ENCODE measurements at places on chromosomes 4 and X. TPM values are rescaled to one million over a fixed set of nuclear protein-coding genes. Genes with fewer than 3 reads are reported as not detected.
A peak's percentile ranks its signal among the peaks of the same experiment; 100 is the strongest.

The AWAT1 gene
- polyA plus RNA-seq = not detected

The NDP gene
- polyA plus RNA-seq = not detected

The TBX22 gene
- 0.03 TPM for polyA plus RNA-seq

The MGAT4D gene
- polyA plus RNA-seq = not detected

DNA sequence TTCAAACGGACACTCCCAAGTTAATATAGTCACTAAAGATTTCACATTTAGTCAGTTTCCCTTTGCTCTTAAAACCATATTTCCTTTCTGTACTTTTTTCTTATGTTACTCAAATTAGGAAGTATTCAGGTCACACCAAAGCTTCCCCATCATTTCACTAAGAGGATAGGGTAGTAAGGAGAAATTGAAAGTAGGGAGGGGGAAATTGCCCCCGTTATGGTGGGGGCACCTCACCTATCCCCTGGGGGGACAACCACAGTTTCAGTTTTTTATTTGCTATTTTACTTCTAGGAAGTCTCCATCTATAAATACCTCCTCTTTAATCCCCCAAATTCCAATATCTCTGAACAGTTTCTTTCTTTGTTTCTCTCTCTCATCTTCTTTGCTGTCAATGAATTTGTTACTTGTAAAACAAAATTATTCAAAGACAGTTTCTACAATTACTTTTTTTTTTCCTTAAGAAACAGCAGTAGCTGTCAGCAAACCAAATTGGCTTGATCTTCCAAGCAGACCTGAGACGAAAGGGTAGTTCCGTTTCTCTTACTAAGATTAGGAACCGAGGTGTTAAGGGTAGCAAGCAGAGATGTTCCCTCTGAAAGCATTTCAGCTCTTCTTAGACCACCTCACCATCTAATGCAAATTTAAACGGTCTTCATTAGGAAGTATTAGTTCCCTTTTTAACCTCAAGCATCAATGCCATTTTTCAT lies 160.2 kb upstream of the KLF3 start:
- no peak for DNase-seq

DNA sequence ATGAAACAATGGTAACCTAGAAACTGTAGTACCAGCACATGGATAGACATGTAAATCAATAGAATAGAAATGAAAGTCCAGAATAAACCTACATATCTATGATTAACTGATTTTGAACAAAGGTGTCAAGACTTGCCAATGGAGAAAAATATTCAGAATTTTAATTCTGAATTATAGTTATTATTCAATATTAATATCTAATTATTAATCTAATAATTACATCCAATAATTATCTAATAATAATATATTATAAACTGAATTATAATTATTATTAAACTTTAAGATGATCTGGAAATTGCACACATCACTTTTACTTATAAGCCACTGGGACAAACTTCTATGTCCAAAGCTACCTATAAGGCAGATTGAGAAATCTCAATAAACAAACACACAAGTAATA lies 1365.2 kb upstream of the ADGRL3 start:
- DNase-seq = no peak

- DNase-seq = no peak
These were observed 383.0 kb upstream of the GALNT7 start for GRCh38 chr4:172785613-172786012.

- no peak for DNase-seq
These were observed 204.4 kb upstream of the MAMLD1 start for GRCh38 chrX:150158554-150159332.

- peak; percentile 91 for DNase-seq
These were observed 819 bp downstream of the KIAA0232 start for GRCh38 chr4:6783111-6783981.

DNA sequence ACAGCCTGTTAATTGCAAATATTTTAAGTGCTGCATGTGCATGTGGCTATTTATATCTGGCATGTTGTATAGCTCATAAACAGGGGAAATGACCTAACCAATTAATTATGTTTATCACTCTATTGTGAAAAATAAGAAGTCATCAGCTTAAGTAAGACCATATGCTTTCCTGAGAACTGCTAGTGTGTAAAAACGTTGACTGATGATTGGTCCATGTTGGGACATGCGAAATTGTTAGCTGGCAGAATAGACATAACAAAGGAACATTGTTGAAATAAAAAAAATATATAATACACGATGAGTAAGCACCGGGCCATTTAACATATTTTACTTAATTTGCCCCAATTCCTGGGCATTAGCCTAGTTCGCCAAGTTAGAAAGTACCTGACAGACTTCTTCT lies 207.5 kb downstream of the ANK2 start:
- no peak for DNase-seq

DNA sequence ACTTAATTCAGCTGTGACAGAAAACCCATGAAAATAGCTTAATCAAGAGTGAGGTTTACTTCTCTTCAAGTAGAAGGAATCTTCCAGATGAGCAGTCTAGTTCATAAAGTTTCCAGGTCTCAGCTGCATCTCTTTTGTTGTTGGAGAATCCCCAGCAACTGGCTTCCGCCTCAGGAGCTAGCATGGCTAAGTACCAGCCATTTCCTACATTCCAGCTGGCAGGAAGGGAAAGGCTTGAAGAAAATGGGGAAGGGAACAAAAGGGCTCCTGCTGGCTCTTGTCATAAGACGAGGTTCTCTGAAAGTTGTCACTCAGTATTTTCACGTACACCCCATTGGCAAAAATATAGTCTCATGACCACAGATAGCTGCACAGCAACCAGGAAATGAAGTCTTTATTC lies 27.3 kb upstream of the TRIM2 start:
- DNase-seq = no peak

- DNase-seq = no peak
These were observed 529 bp upstream of the CITED1 start for GRCh38 chrX:72306085-72306801.

DNA sequence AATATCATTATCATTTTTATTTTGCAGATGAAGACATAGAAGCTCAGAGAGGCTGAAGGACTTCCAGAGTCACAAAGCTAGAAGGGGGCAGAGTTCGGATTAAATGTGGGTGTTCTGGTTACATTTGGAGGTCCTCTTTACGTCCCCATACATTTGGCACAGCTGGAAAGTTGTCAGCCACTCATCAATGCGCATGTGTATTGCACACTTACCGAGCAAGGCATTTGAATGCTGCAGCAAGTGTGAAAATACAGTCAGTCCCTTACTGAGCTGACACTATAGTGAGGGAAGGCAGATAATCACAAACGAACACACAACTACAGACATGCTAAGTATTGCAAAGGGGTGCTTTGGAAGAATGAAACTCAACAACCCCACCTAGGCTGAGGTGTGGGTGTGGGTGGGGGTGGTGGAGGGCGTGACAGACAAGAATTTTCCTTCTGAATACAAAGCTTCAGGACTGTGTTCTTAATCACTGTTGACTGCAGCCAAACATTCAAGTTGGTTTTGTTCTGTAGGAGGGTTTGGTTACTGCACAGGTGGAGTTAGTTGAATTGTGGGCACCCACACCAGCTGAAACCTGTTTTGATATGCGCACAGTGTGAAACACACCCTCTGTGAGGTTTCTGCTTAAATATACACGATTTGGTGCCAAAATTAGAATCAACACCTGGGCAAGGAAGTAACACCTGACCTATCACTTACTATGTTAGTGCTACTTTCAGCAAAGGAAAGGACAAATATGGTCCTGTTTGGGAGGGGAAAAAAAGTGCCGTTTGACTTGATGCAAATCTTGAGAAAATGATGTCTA lies 72.4 kb downstream of the COQ2 start:
- DNase-seq = no peak

GRCh38 chr4:143341186-143341755 lies 4.6 kb downstream of the GAB1 start:
- peak; percentile 24 for DNase-seq

- DNase-seq = no peak
These were observed 18.8 kb upstream of the YTHDC1 start for GRCh38 chr4:68368691-68369131.

DNA sequence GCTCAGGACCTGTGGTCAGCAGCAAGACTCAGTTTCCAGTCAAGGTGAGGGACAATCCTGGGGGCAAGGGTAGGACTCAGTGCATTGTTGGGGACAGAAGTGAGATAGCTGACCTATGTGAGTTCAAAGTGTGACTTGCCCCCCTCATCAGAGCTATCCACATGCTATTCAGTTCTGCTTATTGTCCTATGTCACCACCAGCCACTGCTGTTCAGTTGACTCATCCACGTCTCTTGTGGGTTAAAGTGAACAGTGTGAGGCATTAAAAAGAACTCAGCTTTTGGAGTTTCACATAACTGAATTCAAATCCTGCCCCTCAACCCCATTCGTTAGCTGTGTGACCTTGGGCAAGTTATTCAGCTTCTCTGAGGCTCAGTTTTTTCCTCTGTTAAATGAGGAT lies 4.4 kb upstream of the APLN start:
- DNase-seq = no peak

- DNase-seq = no peak
These were observed 213.0 kb upstream of the GK2 start for GRCh38 chr4:79621061-79621460.

Measured in heart right ventricle (tissue), 16 donors.